T-cell (primary cell): ENCODE measurements at places on chromosomes 3 and 15.

DNA sequence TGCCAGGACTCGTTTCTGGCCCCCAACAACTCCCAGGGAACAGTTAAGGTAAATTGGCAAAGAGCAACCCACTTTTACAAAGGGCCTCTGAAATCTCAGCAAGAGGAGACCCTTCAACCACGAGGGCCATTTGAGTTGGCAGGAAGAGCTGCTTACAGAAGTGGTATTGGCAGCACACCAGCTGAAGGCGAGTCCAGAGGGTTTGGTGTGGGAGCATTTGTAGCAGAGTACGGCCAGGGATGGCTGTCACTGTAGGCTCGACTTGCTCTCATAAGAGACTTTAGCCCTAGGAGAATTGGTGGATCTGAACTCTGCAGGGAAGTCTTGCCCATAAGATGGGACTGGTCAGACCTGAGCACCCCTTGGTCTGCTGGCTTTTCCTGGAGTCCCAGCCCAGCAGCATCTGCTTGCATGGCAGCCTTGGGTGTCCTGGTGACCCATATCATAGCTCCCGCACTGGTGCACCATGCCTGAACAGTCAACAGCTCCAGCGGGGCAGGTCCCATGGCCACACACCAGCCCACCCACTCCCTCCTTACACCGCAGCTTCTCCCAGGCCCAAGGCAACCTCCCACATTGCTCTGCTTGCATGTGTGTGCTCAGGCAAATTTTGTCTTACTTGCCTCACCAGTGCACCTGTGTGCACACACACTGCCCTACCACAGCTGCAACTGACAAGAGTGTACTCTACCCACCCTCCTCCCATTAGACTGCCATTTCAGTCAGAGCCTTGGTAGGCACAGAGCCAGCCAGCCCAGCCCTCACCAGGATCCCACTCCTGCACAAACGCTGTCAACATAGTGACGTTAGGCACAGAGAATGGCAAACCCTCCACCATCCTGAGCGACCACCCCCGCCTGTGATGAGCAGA, 861.6 kb upstream of the DPPA4 start:
- no peak for DNase-seq

DNA sequence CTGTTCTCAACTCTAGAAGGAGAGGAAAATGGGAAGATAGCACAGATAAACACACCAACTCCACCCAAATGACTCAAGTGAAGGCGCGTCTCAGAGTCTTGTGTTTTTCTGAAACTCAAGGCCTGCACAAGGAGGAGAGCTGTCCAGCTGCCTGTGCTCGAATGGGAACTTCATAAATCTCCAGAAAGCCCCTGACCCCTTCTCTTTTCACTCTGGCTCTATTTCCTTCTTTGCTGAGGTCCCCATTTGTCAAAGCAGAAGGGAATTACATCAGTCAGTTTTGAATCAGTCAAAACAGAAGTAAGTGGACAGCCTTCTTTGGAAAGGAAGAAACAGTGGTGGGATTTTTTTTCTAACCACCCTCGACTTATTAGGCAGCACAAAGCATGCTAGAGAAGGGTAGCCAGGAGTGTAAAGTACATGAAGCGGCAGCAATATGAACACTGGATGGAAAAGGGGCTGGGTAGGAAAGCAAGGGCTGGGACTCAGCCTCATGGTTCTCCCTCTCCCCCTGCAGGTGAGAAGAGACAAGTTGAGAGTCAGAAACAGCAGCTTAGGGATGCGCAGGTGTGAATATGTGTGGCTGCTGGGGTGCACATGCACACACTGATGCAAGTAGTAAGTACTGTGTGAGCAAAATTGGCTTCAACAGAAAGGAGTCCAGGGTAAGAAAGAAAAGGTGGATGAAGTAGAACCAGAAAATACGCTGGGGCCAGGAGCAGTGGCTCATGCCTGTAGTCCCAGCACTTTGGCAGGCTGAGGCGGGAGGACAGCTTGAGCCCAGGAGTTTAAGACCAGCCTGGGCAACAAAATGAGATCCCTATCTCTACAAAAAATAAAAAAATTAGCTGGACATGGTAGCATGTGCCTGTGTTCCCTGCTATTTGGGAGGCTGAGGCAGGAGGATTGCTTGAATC, 36.6 kb upstream of the MAGEF1 start:
- DNase-seq = no peak

DNA sequence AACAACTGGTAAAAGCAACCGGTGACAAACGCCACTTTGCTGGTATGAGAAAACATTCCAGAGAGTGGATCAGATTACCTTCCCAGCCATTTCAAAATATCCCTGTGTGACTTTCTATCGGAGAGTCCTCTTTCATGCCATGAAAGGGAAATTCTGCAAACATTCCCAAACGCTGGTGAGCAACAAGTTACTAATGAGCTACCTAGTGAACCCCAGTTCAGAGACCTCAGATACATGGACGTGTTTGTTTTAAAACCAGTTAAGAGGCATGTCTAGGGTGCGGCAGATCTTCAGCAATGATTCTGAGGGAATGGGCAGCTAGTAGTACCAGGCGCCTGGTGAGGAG, 418.2 kb upstream of the NR2F2 start:
- no peak for DNase-seq

- no peak for DNase-seq
These were observed 163.7 kb downstream of the MOBP start for GRCh38 chr3:39631136-39631535.

DNA sequence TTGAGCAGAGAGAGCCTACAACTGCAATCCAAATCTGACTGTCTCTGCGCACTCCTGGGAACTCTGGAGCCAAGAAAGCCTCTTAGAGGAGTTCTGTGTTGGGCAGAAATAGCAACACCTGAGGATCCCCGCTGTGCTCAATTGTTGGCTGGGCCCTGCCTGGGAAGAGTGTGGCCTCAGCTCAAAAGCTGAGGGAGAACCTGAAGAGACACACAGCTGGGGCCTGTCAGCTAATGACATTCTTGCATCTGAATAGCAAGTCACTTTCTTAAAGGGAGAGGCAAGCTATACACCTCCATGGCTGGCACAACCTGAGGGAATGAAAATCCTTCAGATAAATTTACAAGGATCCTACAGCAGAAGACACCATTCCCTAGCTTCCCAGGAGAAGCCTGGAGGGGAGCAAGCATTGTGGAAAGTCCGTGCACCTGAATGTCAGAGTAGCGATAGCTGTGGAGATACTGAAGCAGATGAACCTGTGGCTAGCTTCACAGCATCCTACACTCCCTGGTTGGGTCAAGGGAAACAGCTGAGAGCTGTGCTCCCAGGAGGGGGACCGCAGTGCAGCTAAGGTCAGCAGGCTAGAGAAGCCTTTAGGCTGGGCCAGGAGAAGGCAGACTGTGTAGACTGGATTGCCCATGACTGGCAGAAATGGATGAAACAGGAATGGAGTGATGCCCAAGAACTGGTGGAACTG, 159.9 kb upstream of the PFN2 start:
- no peak for DNase-seq
